ENCODE measurements at places on chromosomes 12 and 14.

DNA sequence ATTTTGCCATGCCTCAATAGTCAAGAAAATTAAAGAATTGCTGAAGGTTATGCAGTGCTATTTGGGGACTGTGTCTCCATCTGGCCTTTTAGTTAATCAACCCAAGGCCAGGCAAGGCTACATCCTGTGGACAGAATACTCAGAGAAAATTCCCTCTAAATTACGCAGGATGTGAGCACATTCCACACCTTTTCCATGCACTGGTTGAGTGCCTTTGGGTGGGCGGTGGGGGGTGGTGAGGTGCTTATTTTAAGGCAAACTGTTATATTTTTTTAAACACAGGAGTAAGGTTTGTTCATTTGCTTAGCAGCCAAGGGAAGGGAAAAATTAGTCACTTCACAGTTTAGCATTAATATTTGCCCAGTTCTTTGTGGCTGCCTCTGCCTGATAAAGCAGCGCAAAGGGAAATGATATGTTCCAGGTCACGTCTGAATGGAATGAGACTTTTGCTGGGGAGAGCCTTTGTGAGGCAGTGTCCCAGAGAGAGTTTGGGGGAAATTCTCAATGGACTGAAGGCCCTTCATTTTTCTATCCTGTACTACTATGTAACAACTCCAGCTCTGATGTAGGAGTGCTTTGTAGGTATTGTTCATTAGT lies 17.2 kb upstream of the KCNA5 start:
- DNase-seq: no peak

- no peak for DNase-seq
Measured at GRCh38 chr12:12219664-12220063, 47.2 kb downstream of the LRP6 start.

DNA sequence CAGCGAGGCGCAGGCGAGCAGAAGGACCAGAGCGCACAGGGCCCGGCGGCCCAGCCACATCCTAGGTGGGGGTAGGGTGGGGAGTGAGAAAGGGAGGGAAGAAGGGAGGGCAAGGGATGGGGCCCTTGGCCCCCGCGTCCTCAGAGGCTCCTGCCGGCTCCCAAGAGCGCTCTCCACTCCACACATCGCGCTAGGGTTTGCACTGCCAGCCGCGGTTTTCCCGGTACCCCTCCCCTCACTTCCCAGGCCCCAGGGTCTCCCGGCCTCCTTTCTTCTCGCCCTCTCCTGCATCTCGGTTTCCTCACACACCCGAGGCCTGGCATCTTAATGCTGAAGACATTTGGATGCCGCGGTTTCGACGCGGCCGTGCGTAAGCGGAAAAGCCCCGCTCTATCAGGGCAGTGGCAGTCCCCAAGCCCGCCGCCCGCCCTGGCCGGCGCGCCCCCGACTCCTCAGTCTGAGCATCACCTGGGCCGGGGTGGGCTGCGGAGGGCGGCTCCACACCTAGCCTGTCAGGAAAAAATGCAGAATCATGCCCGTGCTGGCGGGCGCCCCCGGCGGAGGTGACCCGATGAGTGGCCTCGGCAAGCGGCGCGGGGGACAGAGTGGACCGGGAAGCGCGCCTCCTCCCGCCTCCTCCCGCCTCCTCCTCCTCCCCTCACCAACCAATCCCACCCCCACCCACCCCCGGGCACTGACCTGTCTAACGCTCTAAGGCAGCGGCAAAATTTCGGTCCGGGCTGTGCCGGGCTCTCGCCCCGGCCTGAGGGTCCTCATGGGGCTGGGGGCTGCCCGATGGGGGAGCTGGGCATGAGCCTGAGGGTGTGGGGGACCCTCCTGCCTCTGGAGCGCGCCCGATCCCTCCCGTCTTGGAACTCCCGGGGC lies 686 bp downstream of the B4GALNT1 start:
- no peak for DNase-seq

DNA sequence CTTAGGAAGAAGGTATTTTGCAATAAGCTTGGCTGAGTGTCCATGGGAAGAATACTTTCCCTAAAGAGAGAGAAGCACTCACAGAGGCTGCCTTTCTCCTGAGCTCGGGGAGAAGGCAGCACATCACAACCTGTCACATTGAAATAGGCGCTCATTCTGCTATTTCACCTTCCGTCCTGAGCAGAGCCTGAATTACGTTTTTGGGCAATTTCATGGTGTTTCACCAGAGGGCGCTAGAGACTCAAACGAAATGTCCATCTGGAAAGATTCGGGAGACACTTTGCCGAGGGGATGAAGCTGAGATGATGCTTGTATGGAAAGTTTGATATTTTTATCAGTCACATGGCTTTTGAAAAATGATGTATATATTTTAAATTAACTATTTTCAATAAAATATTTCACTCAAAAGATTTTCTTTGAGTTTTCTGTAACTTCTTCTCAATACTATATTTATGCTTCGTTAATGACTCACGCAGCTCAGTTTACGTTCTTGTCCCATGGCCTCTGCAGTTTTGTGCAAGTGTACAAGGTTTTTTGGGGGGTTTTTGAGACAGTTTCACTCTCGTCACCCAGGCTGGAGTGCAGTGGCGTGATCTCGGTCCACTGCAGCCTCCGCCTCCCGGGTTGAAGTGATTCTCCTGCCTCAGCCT lies 17.4 kb upstream of the B4GALNT3 start:
- DNase-seq: no peak

GRCh38 chr12:116135209-116135930 lies 142.1 kb downstream of the MED13L start:
- DNase-seq: no peak

DNA sequence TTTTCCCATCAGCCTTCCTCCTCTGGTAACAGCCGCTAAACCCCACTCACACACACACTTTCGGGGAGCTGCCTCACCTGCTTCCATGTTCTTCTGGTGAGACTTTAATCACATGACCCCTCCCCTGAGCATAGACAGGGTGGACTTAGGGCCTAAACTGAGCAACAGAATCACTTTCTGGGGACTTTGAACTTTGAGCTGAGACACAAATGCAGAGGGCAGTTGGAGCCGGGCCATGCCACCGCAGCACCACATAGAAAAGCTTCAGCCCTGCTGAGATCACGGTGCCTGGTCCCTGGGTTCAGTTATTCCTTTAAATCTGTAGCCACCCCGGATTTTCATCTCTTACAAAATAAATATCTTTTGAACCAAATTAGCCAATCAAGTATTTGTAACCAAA lies 18.4 kb upstream of the MAP3K9 start:
- DNase-seq: no peak

DNA sequence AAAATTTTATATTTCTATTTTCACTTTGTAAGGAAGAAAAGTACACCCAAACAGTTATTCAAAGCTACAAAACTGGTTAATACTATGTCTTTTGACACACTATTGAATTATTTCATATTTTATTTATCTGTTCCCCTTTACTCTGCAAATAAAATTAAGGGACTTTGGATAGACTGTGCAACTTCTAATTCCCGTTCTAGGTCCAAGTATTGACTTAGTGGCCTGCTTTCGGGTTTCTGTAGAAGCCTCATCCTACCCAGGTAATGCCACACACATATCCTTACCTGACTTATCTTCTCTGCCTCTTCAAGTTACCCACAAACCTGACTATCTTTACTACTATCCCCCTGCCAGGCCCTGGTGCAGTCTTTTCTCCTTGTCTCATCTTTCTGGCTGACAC lies 156.3 kb upstream of the TMTC2 start:
- DNase-seq: no peak

DNA sequence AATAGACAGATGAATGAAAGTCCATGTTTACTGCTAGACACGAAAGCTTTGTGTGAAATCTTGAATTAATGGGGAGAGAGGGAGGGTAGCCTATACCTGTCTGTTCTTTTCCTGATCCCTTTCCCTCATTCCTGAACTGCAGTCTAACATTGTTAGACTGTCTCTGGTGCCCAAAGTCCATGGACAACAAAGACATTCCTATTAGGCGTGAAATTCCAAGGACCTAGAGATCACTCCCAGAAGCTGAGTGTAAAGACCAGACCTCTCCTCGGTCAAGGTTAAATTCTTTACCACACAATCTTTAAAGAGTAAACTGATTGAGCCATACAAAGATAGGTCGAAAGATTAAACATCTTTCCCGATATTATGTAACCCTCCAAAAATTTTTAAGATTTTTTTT lies 270.7 kb upstream of the GARIN2 start:
- no peak for DNase-seq

- no peak for DNase-seq
Measured at GRCh38 chr12:23028158-23028802, 403.3 kb downstream of the ETNK1 start.

- no peak for DNase-seq
Measured at GRCh38 chr12:32134101-32134888, 27.6 kb downstream of the BICD1 start.

- peak; percentile 39 for DNase-seq
Measured at GRCh38 chr12:3168223-3169221, 91.3 kb downstream of the TSPAN9 start.

DNA sequence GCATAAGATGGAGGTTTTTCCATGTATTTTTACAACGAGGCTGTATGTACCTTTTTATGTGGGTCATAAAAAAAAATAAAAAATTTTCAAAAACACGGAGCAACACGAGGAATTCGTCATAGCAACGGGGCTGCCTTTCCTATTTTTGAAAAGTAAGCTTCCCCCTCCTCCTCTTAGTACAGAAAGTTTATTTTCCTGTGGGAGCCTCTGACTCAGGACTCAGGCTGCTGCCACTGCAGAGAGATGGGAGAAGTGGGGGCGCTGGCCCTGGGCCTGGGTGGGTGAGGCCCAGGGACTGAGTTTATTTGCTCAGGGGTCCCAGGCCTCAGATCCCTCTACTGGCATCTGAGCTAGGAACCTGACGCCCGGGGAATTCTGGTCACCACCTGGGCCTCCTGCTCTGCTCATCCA lies 10.2 kb upstream of the CMKLR1 start:
- DNase-seq: no peak

- DNase-seq: no peak
Measured at GRCh38 chr12:50082644-50083043, 2.5 kb upstream of the SMARCD1 start.

DNA sequence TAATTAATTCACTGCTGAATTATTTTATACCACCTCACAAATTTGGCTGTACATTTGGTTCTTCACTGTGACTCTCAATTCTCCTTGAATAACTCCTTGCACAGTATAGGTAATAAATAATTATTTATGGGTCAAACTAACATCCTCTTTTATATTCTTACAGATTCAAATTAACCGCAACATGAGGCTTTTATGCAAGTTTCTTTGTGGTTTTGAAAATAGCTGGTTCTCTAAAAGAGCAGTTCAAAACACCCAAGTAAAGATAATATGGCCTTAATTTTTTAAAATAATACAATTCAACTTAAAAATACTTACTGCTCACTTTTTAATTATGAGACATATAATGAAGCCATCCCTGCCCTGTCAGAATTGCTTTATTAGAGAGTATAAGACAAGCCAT lies 12.9 kb upstream of the TRIM9 start:
- DNase-seq: no peak

DNA sequence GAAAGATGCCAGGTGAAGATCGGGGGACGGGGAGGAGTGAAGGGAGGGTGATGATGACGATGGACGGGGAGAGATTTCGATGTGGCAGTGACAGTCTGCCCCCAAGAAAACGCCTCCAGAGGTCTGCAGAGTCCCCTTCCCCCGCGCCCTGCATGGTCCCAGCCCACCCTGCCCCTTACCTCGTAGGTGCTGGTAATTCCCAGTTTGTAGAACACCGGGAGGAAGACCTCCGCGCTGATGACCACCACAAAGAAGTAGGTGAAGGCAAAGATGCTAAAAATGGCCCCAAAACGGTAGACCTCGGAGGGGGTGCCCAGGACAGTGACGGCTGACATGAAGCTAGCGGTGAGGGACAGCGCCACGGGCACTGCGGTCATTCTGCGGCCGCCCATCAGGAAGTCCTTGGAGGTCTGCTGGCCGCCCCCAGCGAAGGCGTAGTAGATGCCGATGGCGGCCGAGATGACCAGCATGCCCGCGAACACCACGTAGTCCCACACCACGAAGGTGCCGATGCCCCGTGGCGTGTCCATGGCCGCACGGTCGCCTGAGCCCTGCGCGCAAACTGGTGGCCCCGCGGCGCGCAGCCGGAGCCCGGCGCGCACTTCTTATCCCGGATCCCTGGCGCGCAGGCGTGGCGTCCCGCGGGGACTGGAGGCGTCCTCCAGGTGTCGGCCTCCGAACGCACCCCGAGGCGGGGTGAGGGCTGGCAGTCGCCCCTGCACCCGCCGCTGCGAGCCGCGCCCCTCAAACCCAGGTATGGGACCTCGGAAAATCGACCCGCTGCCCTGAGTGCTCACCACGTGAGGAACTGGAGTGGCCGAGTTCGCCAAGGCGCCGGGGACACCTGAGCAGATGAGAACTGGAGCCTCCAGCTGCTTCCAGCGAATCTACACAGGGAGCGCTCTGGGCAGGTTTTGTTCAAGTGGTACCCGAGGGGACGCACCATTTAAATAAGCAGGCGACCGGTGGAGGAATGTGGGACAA lies at the start of gene SLC5A8:
Gene SLC5A8, minus strand, starts transcription at position 920 of the 984 bp plus-strand sequence. Its CDS starts 390 bp downstream, at position 530.
- peak; percentile 72 for DNase-seq

GRCh38 chr14:69081271-69081670 lies 71.6 kb downstream of the DCAF5 start:
- DNase-seq: no peak

GRCh38 chr14:54669721-54670561 lies 103.0 kb downstream of the SAMD4A start:
- no peak for DNase-seq

- DNase-seq: no peak
Measured at GRCh38 chr14:68964300-68965093, 14.6 kb downstream of the ACTN1 start.

DNA sequence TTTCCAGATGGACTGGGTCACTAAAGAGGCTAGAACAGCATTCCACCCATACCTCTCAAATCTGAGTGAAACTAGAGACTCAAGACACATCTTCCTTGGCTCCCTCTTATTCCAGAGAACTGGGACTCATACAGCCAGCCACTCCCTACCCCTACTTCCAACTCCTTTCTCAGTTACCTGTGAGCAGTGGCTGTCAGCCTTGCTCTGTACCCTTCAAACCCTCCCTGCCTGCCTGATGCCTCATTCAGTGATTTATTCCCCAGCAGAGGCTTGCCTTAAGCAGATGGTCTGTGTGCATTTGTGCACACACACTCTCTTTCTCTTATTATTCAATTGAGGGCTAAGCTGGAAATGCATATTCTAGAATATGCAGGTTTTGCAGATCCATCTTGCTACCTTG lies 14.6 kb downstream of the GPR84 start:
- DNase-seq: no peak

- DNase-seq: no peak
Measured at GRCh38 chr14:19823178-19823577, 19.6 kb downstream of the OR4N2 start.

DNA sequence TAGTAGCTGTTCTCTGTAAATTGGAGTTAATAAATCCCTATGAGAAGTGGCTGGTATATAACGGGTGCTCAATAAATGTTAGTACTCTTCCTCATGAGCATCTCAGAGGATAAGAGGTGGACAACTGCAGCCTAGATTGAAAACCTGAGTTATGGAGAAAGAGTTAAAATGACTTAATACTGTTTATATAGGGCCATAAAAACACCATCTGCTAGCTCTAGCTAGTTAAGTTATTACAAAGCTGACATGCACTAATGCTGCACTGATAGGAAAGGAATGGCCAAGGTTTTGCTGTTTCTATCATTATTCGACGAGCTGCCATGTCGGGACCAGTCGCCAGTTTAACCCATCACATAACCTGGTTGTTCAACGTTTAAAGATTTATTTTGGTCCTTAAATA lies 72.0 kb upstream of the SEL1L start:
- no peak for DNase-seq

Data from upper lobe of right lung (tissue), 1 donor.